HFFc6 (cell line): ENCODE measurements at places on chromosomes 4 and X. TPM values are rescaled to one million over a fixed set of nuclear protein-coding genes. Genes with fewer than 3 reads are reported as not detected.

TMEM156 gene
- total RNA-seq: 0.46 to 0.81 TPM (median 0.48 TPM) in 3 replicates

DNA sequence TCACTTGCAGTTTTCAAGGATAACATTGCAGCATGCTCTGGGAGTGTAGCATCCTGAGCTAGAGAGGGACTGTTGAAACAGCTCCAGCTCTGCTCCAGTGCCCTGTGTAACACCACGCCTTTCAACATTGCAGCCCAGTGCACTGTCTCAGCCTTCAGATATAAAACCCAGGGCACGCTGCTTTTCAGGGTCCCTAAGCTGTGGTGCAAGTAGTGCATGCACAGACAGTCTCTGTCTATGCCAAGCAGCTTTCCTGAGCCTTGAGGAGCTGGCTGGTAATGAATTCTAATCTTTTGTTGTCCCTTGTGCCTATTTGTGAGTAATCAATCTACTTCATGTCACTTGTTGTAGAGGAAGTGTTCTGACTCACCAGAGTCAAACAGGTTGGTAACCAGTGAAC is 897.0 kb downstream of the ARAP2 start:
- DNase-seq: no peak
- H3K36me3 ChIP-seq: no peaks in the 10 kb centered on the region
- H3K4me1 ChIP-seq: no peaks in the 10 kb centered on the region

DNA sequence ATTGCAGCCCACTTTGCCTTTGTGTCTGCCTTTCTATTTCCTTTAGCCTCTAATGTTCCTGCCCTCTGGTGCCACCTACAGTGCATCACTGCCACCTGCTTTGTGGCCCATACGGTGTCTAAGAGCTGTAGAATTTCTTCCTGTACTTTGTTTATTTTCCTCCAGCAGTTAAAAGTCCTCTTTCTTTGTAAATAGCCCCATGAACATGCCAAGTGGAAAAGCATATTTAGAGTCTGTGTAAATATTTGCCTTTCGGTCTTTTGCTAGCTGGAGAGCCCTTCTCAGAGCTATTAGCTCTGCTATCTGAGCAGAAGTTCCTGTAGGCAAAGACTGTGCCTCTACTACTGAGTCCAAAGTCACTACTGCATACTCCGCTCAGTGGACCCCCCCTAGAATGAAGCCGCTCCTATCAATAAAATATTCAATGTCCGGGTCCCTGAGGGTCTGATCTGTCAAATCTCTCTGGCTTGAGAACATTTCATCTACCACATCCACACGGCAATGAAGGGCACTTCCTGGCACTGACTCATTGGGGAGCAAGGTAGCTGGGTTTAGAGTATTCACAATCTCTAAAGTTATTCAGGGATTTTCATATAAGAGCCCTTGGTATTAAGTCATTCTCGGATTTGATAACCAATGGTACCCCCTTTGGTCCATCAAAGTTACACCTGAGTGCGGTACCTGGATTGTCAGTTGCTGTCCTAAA is 36.3 kb downstream of the SULT1E1 start:
- H3K4me1 ChIP-seq: no peaks in the 10 kb centered on the region
- no peak for DNase-seq
- peaks cover 4% of the 10 kb centered on the region; the same call in 1 of the 2 replicates for H3K36me3 ChIP-seq

DNA sequence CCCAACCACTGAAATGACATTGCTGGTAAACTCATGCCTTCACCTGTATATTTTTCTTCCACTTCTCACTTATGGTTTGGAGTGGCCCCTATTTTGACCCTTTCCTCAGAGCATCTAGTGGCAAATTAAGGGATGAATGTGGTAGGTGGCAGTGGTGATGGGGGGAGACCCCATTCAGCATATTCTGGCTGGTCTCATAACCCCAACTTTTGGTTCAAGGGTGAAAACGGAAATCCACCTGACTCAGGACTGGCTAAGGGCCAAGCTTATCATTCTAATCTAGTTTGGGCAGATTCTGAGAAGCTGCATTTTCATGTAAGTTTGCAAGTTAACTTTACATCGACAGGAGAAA is 47.0 kb upstream of the NSUN7 start:
- peaks cover 19% of the 10 kb centered on the region for H3K4me1 ChIP-seq
- H3K27ac ChIP-seq: no peak overlapping the region
- no peaks in the 10 kb centered on the region for H3K36me3 ChIP-seq
- DNase-seq: no peak
- H3K4me3 ChIP-seq: no peak overlapping the region

DNA sequence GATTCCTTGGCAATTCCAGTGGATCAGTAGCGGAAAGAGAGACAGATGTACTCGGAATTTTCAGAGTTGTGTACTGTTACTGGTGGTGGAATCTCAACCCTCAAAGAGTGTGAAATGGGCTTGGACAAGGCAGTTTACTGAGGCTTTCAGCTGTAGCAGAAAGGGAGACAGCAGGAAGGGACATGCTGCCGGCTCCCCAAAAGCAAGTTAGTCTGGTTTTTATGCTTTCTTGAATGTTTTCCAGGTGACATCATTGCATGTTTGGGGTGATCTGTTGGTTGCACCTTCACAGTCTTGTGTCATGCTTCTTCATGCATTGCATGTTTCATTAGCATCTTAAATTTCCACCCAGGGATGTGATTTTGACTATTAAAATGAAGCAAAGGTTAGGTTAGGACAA is 1282.2 kb downstream of the ADGRL3 start:
- H3K4me1 ChIP-seq: no peaks in the 10 kb centered on the region
- peaks cover 3% of the 10 kb centered on the region; the same call in 1 of the 2 replicates for H3K27me3 ChIP-seq
- H3K4me3 ChIP-seq: no peak overlapping the region
- H3K27ac ChIP-seq: no peak overlapping the region
- no peak for DNase-seq
- no peaks in the 10 kb centered on the region for H3K36me3 ChIP-seq

CDS1 gene
- 0.06 to 0.42 TPM (median 0.07 TPM) in 3 replicates for total RNA-seq

DNA sequence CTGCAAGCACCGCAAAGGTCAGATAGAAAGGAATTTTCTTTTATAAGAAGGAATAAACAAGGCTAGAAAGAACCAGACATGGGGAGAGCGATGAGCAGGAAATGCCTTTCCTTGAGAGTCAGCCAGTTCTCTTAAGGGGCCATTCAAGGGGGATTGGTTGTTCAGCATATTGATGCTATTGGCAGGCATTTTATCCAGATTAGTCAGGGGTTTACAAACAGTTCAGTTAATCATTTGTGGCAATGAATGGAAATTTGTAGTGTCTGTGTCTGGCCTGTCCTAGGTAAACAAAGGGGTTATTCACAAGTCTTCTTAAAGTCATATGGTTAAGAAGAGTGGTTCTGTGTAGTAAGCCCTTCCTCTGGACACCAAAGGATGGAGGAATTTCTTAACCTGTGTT is 184.7 kb upstream of the FRMPD4 start:
- H3K4me3 ChIP-seq: peak overlapping the region; percentile 17; the same call in 1 of the 2 replicates
- H3K27ac ChIP-seq: peak overlapping the region; percentile 49
- H3K4me1 ChIP-seq: peaks cover 27% of the 10 kb centered on the region
- DNase-seq: peak; percentile 77
- H3K27me3 ChIP-seq: no peaks in the 10 kb centered on the region
- H3K36me3 ChIP-seq: no peaks in the 10 kb centered on the region

DNA sequence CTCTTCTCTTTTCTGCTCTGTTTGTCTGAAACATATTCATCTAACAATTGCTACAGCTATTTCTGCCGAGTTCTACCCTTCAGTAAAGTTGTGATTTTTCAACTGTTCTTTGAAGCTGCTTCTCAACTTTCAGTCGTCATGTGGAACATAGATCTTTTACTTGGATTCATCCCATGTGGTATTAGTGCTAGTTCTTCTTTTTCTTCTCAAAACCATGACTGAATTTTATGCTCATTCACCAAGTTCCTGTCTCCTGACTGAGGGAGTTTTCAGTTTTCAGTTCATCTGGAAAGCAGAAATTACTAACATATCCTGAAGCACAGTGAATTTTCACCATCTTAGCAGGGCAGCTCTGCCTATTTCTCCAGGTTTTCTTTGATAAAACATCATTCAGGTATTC is 12.1 kb downstream of the ACSL4 start:
- H3K27ac ChIP-seq: peak overlapping the region; percentile 69
- no peak overlapping the region for H3K4me3 ChIP-seq
- H3K4me1 ChIP-seq: peaks cover 56% of the 10 kb centered on the region
- no peaks in the 10 kb centered on the region; the same call in 1 of the 2 replicates for H3K27me3 ChIP-seq
- no peak for DNase-seq

ZFP92 gene
- 0.05 to 0.29 TPM (median 0.26 TPM) in 3 replicates for total RNA-seq

GRCh38 chr4:124867536-124867935 is 155.0 kb upstream of the ANKRD50 start:
- peaks cover 4% of the 10 kb centered on the region; the same call in 1 of the 2 replicates for H3K4me1 ChIP-seq
- H3K36me3 ChIP-seq: no peaks in the 10 kb centered on the region
- DNase-seq: no peak
- no peak overlapping the region for H3K27ac ChIP-seq

- H3K4me3 ChIP-seq: peak overlapping the region; percentile 89
- H3K4me1 ChIP-seq: peaks cover 20% of the 10 kb centered on the region
- H3K36me3 ChIP-seq: no peaks in the 10 kb centered on the region
- H3K27me3 ChIP-seq: peaks cover 6% of the 10 kb centered on the region
- DNase-seq: no peak
- peak overlapping the region; percentile 70 for H3K27ac ChIP-seq
These were observed 409 bp upstream of the MPP1 start for GRCh38 chrX:154805696-154806091.

GRCh38 chr4:139872274-139872673 is 206.7 kb downstream of the MGST2 start:
- H3K36me3 ChIP-seq: peaks cover 13% of the 10 kb centered on the region; the same call in 1 of the 2 replicates
- H3K4me1 ChIP-seq: peaks cover 32% of the 10 kb centered on the region
- peak; percentile 96 for DNase-seq
- peaks cover 2% of the 10 kb centered on the region; the same call in 1 of the 2 replicates for H3K27me3 ChIP-seq

- DNase-seq: peak; percentile 91
- H3K4me3 ChIP-seq: peak overlapping the region; percentile 95
- peaks cover 13% of the 10 kb centered on the region for H3K27me3 ChIP-seq
- H3K27ac ChIP-seq: peak overlapping the region; percentile 85
- H3K36me3 ChIP-seq: peaks cover 8% of the 10 kb centered on the region
These were observed 5.6 kb downstream of the FLNA start for GRCh38 chrX:154368630-154369448.

NAT8L gene
- 0.10 to 0.18 TPM in 2 of 3 replicates, not detected in the other for total RNA-seq

GRCh38 chr4:38572793-38573192 is 91.2 kb upstream of the KLF3 start:
- no peaks in the 10 kb centered on the region for H3K36me3 ChIP-seq
- DNase-seq: no peak
- H3K4me1 ChIP-seq: no peaks in the 10 kb centered on the region
- H3K27ac ChIP-seq: no peak overlapping the region
- peaks cover 13% of the 10 kb centered on the region for H3K27me3 ChIP-seq

DNA sequence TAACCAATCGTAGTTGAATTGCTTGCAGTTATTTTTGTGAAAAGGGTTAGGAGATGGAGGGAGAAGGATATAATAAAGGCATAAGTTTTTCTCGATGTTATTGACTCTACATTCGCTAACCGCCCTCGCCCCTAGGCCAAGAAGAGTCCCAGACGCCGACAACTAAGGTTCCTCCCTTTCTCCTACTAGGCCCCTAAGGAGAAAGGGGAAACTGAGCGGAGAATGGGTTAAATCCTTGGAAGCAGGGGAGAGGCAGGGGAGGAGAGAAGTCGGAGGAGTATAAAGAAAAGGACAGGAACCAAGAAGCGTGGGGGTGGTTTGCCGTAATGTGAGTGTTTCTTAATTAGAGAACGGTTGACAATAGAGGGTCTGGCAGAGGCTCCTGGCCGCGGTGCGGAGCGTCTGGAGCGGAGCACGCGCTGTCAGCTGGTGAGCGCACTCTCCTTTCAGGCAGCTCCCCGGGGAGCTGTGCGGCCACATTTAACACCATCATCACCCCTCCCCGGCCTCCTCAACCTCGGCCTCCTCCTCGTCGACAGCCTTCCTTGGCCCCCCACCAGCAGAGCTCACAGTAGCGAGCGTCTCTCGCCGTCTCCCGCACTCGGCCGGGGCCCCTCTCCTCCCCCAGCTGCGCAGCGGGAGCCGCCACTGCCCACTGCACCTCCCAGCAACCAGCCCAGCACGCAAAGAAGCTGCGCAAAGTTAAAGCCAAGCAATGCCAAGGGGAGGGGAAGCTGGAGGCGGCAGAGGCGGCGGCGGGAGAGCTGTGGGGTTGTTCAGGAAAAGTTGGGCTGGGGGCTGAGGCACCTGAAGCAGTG is 5.9 kb downstream of the ATOH1 start:
- no peaks in the 10 kb centered on the region for H3K4me1 ChIP-seq
- H3K27me3 ChIP-seq: peaks cover 22% of the 10 kb centered on the region
- no peaks in the 10 kb centered on the region for H3K36me3 ChIP-seq
- no peak overlapping the region for H3K27ac ChIP-seq
- H3K4me3 ChIP-seq: no peak overlapping the region

GRCh38 chr4:16862697-16863096 is 35.7 kb downstream of the LDB2 start:
- no peak overlapping the region for H3K27ac ChIP-seq
- DNase-seq: no peak
- peaks cover 20% of the 10 kb centered on the region for H3K36me3 ChIP-seq
- H3K27me3 ChIP-seq: no peaks in the 10 kb centered on the region; the same call in 1 of the 2 replicates
- H3K4me3 ChIP-seq: no peak overlapping the region
- peaks cover 65% of the 10 kb centered on the region for H3K4me1 ChIP-seq

GRCh38 chr4:106317815-106318214 is 1.5 kb downstream of the AIMP1 start:
- H3K4me3 ChIP-seq: no peak overlapping the region
- no peak overlapping the region for H3K27ac ChIP-seq
- H3K36me3 ChIP-seq: peaks cover 28% of the 10 kb centered on the region
- H3K4me1 ChIP-seq: peaks cover 32% of the 10 kb centered on the region
- no peak for DNase-seq

GRCh38 chr4:10034136-10034535 is 12.8 kb upstream of the SLC2A9 start:
- DNase-seq: no peak
- peak overlapping the region; percentile 53 for H3K4me3 ChIP-seq
- peaks cover 21% of the 10 kb centered on the region for H3K4me1 ChIP-seq
- H3K27ac ChIP-seq: no peak overlapping the region

FAAH2 gene
- 0.12 TPM in 1 of 3 replicates, not detected in the others for total RNA-seq

ABLIM2 gene
- total RNA-seq: not detected in 3 replicates

MAGEB2 gene
- total RNA-seq: not detected in 3 replicates

DNA sequence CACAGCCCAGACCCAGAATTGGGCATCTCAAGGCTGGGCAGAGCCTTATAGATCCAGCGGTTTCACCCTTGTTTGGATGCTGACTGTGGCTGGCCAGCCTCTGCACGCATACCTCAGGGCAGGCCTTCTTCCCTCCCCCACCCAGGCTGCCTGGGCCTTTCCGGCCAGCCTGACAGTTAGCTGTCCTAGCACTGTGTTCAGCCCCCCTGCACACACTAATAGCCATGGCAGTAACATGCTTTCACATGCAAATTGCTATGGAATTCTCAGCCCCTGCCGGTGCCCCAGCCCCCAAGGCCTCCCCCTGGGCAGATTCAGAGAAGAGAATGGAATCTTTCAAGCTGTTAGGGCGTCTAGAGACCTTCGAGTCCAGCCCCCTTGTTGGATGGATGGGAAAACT is 17.7 kb downstream of the EFNB1 start:
- H3K27ac ChIP-seq: no peak overlapping the region
- H3K27me3 ChIP-seq: peaks cover 9% of the 10 kb centered on the region; the same call in 1 of the 2 replicates
- DNase-seq: no peak
- H3K4me3 ChIP-seq: no peak overlapping the region

- no peaks in the 10 kb centered on the region for H3K36me3 ChIP-seq
- no peak overlapping the region for H3K27ac ChIP-seq
- no peaks in the 10 kb centered on the region for H3K27me3 ChIP-seq
- DNase-seq: no peak
- H3K4me3 ChIP-seq: no peak overlapping the region
These were observed 111.5 kb downstream of the KLF8 start for GRCh38 chrX:56343664-56344063.

PPARGC1A gene
- not detected in 3 replicates for total RNA-seq

GRCh38 chr4:123555807-123556273 is 159.2 kb downstream of the SPRY1 start:
- peaks cover 41% of the 10 kb centered on the region for H3K4me1 ChIP-seq
- no peak overlapping the region for H3K4me3 ChIP-seq
- peaks cover 1% of the 10 kb centered on the region; the same call in 1 of the 2 replicates for H3K27me3 ChIP-seq
- H3K36me3 ChIP-seq: no peaks in the 10 kb centered on the region

GRCh38 chrX:110142096-110142495 is 139.2 kb downstream of the TMEM164 start:
- no peak overlapping the region for H3K4me3 ChIP-seq
- H3K36me3 ChIP-seq: no peaks in the 10 kb centered on the region
- no peak for DNase-seq
- peaks cover 26% of the 10 kb centered on the region for H3K4me1 ChIP-seq
